ENCODE measurements at places on chromosomes 12 and 14.

DNA sequence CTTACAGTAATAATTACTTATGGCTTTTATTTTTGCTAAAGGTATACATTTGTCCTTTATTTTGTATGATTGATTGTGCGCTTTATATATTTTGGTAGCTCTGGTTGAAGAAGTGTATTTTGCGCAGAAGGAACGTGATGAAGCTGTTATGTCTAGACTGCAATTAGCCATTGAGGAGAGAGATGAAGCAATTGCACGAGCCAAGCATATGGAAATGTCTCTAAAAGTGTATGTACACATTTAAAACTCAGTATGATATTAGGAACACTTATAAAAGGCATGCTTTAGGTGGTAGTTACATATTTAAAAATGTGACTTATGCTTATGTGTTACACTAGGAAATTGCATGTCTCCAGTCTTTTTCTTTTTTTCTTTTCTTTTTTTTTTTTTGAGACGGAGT lies 87.5 kb downstream of the MIPOL1 start:
- DNase-seq, result no peak

GRCh38 chr14:102726191-102726949 lies 50.9 kb upstream of the TRAF3 start:
- DNase-seq, result peak; percentile 61

GRCh38 chr12:25972783-25973182 lies 14.3 kb downstream of the RASSF8 start:
- no peak for DNase-seq

- peak; percentile 73 for DNase-seq
Observed at GRCh38 chr14:100440207-100440631, 117.1 kb downstream of the SLC25A47 start.

DNA sequence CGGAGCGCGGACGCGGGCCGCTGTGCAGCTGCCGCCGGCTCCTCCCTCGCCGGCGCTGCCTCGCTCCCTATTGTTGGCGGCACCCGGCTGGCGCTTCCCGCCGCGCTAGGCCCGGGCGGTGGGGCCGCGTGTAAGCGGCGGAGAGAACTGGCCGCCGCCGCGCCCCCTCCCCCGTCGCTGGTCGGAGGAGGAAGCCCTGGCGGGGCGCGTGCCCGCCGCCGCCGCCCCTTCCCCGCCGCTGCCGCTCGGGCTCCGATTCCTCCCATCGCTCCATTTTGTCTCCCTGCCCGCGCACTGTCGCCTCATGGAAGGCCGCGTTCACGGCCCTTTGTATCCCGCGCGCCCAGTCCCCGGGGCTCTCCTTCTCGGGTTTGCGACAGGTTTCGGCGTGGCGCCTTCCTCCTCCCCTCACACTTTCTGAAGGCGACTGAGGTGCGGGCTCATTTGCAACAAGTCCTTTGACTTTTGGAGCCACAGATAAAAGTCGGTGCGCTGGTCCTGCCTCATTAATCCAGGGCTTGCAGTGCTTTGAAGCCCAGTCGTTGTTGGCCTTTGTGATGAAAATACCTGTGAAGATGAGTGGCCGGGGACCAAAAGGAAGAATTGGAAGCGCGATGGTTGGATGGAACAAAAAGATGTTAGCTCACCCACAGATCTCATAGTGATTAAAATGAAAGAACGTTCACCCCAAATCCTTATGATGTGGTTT lies 707 bp downstream of the CPSF6 start:
- no peak for DNase-seq

GRCh38 chr14:95098984-95099599 lies 58.2 kb downstream of the DICER1 start:
- DNase-seq, result peak; percentile 22

GRCh38 chr14:72060917-72061316 lies 128.7 kb downstream of the RGS6 start:
- no peak for DNase-seq

GRCh38 chr14:99990268-99991170 lies 74.7 kb upstream of the EVL start:
- DNase-seq, result no peak

Measured in HepG2 (cell line).